ENCODE measurements at places on chromosomes 1 and 21.
A peak's percentile ranks its signal among the peaks of the same experiment; 100 is the strongest.

DNA sequence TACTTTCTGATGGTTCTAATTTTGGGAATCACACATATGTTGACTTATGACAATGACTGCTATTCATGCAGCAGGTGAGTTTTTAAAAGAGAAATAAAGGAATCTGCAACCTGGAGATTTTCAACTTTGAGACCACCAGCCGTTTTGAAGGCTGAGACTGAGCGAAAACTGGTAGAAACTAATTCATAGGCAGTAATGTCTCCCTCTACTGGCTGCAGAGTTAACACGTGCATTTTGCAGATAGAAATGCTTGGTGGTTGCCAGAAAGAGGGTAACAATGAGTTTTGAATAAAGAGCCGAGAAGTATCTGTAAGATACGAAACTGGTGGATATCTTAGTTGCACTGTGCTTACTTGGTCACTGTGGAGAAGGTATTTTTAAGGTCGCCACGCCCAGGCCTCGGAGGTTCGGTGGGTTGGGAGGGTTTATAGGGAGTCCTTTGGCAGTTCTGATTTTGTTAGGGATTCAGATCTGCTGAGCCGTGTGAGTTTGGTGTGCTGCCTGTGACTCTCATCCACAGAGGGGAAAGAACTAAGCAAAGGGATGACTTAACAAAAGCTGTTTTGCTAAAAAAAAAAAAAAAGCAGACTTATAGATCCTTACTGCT lies 83.0 kb downstream of the RYR2 start:
- DNase-seq: peak; percentile 40

DNA sequence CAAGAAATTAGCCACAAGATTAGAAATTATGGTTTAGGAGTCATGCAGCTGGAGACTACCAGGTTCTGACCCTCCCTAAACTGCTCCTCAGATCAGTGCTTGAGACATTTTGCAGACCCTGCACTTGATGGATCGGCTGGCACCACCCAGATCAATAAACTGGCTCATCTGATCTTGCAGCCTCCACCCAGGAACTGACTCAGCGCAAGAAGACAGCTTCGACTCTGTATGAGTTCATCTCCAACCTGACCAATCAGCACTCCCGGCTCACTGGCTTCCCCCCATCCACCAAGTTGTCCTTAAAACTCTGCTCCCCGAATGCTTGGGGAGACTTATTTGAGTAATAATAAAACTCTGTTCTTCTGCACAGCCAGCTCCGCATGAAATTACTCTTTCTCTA lies 40.0 kb downstream of the L1TD1 start:
- no peak for DNase-seq

DNA sequence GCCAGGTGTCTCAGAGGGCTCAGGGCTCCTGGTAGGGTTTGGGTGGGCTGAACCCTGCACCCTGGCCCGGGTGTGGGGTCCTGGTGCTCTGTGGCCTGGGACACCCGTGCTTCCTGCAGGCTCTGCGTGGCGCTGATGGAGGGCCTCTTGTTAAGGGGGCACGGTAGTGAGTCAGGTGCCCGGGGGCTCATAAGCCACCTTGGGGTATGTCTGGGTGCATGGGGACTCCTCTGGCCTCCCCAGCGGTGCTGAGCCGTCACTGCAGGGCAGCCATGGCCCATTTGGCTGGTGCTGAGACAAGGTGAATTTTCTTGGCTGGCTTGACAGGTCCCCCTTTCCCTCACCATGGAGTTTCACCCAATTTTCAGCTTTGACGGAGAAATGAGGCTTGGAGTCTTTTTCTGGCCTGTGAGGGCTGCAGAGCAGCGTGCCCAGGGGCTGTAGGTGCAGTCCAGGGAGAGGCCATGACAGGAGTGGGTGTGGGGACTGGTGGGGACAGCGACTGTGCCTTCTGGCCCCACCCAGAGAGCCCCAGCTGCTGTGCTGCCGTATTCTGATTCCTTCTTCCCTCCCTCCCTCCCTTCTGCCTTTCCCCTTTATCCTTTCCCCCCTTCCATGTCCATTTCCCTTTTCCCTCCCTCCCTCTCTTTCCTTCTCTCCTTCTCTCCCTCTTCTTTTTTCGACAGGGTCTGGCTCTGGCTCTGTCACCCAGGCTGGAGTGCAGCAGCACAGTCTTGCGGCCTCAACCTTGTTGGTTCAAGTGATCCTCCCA lies 40.4 kb downstream of the SKI start:
- no peak for DNase-seq

GRCh38 chr1:27145934-27146354 lies 9.0 kb downstream of the SLC9A1 start:
- DNase-seq: no peak

- no peak for DNase-seq
These were observed 47.2 kb upstream of the PRMT6 start for GRCh38 chr1:107009281-107009680.

DNA sequence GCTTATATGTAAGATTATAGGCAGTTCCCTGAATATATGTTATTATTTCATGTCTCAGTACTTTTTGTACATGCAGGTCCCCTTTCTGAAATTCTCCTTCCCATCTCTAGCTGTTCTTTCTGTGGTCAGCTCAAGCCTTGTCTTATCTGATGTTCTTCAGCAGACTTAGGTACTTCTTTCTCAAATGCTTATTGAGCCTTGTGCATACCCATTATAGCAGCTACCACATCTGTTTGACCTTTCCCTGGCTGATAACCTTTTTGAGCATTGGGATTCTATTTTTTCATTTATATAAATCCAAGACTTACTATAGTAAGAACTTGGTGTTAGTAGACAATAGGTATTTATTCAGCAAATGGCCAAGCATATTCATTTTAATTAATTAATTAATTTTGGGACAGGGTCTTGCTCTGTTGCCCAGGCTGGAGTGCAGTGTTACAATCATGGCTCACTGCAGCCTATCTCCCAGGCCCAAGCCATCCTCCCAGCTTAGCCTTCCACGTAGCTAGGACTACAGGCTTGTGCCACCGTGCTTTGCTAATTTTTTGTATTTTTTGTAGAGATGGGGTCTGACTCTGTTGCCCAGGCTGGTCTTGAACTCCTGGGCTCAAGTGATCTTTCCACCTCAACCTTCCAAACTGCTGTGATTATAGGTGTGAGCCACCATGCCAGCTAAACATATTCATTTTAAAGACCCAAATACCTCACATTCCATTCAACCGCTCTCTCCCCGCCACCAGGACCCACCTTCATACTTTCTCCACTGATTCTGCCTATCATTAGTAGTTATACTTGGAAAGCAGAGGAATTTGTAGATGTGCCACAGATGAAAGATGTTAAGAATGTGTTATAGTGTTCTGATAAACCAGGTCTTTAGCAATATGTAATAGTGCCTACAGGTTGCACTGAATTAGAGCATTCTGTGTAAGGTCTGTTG lies 16.7 kb downstream of the TIPRL start:
- peak; percentile 57 for DNase-seq

GRCh38 chr1:101257500-101258325 lies 20.9 kb downstream of the S1PR1 start:
- peak; percentile 97 for DNase-seq

GRCh38 chr1:245986404-245987218 lies 520.5 kb downstream of the SMYD3 start:
- peak; percentile 62 for DNase-seq

DNA sequence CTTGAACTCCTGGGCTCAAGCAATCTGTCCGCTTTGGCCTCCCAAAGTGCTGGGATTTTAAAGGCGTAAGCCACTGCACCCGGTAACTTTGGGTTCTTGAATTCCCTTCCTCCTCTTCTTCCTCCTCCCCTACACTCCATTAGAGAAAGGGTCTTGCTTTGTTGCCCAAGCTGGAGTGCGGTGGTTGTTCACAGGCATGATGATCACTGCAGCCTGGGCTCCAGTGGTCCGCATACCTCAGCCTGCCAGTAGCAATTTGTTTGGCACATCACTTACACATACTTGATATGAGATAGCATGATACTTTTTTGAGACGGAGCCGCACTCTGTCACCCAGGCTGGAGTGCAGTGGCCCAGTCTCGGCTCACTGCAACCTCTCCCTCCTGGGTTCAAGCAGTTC lies 2.2 kb downstream of the DEGS1 start:
- no peak for DNase-seq

DNA sequence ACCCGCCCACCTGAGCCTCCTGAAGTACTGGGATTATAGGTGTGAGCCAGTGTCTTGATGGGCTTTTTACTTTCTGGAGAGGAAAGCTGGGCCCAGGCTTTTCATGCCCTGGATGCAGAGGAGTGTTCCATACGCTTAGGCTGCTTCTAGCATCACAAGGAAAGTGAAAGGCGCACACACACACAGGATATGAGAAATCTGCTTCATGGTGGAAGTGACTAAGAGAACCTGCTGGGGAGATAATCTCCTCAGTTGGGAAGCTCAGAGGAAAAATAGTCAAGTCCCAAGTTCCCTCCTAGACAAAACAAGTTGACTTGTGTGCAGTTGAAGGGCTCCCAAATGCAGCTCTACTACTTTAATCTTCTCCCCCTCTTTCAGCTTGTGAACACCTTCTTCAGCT lies 2.2 kb downstream of the NUDC start:
- no peak for DNase-seq

GRCh38 chr1:165235777-165236291 lies 120.7 kb downstream of the LMX1A start:
- no peak for DNase-seq

DNA sequence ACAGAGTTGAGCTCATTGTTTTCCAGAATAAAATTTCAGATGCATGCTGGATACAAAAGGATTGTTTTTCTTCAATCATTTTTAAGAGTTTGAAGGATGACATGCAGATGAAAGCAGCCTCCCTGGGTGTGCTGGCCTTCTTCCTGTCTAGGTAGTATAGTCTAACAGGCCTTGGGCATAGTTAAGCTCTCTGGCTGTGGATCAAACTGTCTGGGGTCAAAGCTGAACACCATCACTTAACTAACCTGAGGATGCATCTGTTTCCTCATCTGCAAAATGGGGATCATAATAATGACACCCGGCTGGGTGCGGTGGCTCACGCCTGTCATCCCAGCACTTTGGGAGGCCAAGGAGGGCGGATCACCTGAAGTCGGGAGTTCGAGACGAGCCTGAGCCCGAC lies 6.0 kb upstream of the TIE1 start:
- no peak for DNase-seq

DNA sequence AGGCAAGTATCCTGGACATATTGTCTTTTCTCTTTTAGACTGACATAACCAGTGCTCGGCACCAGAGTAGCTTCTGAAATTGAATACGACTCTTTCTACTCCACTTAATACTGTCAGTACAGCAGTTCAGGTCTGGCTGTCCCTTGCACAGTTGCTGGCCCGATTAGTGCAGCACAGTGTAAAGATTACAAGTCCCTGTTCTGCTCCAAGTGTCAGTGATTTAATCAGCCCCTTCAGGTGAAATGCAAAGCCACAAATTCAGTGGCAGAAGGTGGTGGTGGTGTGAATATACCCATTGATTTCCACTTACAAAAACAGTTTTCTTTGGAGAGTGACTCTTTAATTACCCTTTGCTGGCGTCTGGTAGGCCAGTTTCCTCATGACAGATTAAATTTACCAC lies 545.4 kb downstream of the ADGRL2 start:
- peak; percentile 46 for DNase-seq

DNA sequence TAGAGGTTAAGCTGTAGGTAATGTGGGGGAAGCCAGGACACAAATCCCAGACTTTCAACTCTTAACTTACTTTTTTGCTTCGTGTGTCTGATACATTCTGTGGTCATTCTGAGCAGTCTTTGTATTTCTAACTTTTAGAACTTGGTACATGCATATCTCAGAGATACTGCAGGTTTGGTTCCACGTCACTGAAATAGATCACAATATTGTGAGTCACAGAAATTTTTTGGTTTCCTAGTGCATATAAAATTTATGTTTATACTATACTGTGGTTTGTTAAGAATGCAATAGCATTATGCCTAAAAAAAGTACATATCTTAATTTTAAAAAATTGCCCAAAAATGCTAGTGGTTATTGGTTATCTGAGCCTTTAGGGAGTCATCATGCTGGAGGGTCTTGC lies 3.2 kb downstream of the URB2 start:
- DNase-seq: no peak

GRCh38 chr1:231338270-231339128 lies at the start of gene SPRTN:
Gene SPRTN, plus strand, starts transcription at chr1:231338293. Its CDS starts 91 bp downstream, at chr1:231338384.
- peak; percentile 54 for DNase-seq

DNA sequence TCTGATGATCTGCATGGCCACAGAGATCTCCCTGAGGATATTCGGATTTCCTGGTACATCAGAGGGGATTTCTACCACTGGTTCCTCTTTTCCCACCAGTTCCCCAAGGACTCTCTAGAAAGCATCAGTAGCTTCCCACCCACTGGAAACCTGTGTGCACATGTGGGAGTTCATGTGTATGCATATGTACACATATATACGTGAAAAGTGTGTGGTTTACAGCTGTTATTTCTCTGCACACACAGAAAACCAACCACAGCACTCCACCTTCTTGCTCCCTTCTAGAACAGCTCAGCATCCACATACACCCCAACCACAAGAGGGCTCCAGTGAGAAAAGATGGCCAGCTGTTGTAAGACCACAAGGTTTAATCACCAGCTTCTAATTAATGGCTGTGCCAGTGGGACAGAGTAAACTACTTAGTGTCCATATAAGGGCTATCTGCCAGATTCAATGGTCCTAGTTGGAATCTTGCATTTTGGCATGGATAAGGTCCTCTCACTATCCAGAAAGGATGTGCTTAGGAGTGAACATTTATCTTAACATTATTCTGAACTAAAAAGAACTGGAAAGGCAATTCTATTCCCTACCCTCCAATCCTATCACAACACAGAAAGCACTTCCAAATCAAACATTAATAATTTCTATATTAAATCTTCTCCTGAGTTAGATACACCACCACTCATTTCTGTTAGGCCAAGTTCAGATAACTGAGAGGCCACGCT lies 24.1 kb downstream of the GPR3 start:
- DNase-seq: peak; percentile 76

- DNase-seq: no peak
These were observed 170.2 kb downstream of the RPS6KC1 start for GRCh38 chr1:213221209-213221608.

DNA sequence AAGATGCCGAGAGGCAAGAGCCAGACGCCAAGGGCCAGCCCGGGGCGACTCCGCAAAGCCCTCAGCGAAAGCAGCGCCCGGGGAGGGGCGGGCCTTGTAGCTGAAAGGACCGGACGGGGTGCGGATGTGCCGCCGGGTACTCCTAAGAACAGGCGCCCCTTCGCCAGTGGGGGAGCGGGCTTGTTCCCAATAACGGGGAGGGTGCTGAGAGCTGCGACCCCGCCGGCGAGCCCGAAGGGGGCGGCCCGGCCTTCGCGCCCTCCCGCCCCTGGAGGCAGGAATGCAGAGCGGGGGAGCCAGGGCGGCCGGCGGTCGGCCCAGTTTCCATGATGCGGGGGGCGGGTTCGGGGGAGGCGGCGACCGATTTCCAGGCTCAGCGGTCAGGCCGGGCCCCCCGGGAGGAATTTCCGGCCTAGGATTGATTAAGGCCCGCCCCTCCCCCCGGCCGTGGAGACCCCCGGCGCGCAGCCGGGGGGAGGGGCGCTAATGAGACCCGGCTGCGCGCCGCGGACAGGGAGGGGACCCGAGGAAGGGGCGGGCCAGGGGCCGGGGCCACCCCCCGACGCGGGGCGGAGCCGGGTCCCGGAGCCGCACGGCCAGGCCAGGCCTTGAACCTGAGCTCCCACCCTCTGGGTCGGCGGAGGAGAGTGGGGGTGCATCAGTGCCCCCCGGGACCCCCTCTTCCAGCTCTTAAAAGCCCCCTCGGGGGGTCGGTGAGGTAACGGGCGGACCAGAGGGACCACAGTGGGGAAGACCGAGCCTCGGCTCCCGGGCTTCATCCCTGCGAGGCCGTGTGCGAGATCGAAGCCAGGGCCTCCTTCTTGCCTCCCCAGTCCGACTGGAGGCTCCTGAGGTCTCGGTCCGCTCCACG lies 898 bp upstream of the TMEM200B start:
- DNase-seq: peak; percentile 67
